ENCODE measurements at places on chromosomes 11 and 22.
A peak's percentile ranks its signal among the peaks of the same experiment; 100 is the strongest.

GRCh38 chr11:96483374-96483955 lies 93.7 kb downstream of the JRKL start:
- DNase-seq, result no peak

GRCh38 chr22:32354360-32355351 lies 3.0 kb upstream of the RFPL3 start:
- peak; percentile 10 for DNase-seq

DNA sequence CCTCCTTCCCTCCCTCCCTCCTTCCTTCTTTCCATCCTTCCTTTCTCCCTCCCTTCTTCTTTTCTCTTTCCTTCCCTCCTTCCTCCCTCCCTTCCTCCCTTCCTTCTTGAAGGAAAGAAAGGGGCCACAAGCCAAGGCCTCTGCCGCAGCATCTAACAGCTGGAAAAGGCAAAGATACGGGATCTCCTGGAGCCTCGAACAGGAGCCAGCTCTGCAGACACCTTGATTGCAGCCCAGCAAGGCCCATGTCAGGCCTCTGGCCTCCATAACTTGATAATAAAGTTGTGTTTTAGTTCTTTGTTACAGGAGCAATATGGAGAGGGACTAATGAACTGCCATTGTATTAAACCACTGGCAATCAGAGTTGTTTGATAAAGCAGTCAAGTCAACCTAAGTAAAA lies 348.9 kb upstream of the B3GAT1 start:
- no peak for DNase-seq

- DNase-seq, result no peak
These were observed 13.0 kb upstream of the CDC42EP2 start for GRCh38 chr11:65301491-65302329.

GRCh38 chr11:132840660-132841059 lies 691.6 kb downstream of the OPCML start:
- DNase-seq, result no peak

DNA sequence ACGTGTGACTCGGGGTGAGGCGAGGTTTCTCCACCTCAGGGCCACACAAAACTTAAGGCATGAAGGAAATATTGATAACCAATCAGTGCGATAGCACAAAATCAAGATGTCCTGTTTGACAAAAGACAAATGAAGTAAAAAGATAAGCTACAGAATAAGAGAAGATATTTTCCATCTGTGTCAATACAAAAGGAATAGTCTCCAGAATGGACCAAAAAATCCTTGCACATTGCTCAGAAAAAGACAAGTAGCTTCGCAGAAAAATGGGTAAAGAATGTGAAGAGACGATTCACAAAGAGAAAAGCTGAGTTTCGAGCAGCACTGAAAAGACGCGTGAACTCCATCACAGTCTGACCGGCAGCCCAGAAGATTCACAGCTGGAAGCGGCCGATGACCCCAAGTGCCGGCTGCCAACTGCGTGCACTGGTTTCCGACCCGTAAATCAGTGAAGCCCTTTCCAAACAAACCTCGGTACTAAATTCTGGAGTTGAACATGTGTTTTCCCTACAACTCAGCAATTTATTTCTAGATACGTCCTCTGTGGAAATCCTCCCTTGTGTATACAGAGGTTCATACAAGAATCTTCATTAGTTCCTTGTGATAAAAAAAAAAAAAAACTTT lies 308.4 kb downstream of the BRD1 start:
- DNase-seq, result no peak

DNA sequence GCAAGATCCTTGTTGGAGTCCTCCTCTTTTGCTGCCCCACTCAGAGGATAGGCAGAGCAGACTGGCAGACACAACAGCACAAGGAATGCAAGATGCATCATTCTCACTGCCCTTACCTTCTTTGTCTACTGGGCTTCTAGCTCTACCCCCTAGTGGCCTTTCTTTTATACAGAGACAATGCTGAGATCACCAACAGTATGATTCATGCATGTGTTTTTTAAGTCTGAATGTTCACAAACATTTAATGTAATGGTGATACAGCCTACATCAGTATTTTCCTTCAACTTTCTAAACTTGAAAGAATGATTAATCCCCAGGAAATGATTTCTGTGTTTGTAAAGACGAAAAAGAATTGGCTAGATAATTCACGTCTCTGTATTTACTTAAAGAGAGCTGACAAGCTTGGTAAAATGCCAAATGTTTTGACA lies at the start of gene MMP10:
Gene MMP10, minus strand, starts transcription at position 138 of the 428 bp plus-strand sequence. Its CDS starts 37 bp downstream, at position 101.
- DNase-seq, result no peak

DNA sequence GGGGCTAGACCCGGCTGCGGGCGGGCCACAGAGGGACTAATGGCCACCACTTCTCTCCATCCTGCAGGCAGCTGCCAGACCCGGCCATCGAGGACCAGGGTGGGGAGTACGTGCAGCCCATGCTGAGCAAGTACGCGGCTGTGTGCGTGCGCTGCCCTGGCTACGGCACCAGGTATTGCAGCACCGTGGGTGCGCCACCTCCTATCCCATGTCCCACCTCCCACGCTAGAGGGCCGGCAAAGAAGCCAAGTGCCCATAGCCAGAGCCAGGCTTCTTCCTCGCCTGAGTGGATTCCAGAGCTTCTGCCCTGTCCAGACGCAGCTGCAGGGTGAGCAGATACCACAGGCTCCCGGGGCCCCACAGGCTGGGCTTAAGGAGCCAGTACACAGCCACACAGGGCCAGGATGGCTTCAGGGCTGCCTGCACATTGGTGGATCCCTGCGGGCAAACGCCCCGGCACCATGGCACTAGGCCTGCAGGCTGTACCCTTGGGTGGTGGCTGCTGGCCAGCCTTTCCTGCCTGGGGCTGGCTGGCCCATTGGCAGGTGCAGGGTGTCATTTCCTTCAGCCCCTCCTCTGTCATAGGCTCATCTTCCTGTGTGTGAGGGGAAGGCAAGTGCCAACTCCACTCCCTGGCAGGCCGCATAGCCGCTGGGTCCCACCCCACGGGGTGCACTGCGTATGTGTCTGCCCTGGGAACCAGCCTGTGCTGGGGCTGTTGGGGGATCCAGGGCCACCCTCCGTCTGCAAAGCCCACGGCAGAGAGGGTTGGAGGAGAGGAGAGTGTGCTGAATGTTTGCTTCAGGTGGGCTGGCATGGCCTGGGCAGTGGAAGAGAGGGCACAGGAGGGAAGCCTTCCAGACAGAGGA lies 16.5 kb upstream of the DGCR8 start:
- DNase-seq, result no peak

GRCh38 chr11:92340839-92341238 lies 116.2 kb downstream of the FAT3 start:
- no peak for DNase-seq

DNA sequence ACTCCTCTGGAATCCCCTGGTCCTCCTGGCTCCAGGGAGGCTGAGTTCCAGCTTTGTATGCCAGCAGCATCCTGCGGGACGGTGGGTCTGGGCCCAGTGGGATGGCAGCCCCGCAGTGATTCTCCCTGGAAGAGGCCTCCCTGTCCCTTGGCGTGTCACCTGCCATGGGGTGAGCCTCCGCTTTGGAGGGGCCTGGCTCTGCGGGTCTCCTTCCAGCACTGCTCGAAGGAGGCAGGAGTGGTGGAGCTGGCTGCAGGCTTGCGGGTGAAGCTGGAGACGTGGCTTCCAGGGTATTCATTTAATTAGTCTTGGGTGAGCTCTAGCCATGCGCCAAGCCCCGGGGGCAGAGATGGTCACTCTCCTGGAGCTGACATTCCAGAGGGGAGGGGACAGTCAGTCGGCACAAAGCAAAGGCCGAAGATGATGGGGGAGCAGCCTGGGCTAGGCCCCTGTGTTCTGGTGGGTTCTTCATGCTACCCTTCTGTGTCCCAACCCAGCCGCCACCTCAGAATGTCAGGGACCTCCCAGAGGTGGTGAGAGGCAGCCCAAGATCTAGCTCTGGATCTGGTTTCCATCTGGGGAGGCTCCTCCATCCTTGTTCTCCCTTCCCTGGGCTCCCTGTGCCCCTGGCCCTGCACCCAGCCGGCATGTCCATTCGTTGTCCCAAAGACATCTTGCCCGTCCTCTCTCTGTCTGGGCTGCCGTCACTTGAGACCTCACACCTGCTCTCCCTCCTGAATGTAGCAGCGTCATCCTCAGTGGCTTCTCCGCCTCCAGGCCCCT lies 1332.5 kb downstream of the BRD1 start:
- no peak for DNase-seq

GRCh38 chr11:84686716-84687115 lies 940.4 kb downstream of the DLG2 start:
- DNase-seq, result no peak

GRCh38 chr11:60923800-60924109 lies 505 bp upstream of the TMEM132A start:
- DNase-seq, result no peak

GRCh38 chr11:39804271-39804670 lies 1655.2 kb downstream of the LRRC4C start:
- no peak for DNase-seq

DNA sequence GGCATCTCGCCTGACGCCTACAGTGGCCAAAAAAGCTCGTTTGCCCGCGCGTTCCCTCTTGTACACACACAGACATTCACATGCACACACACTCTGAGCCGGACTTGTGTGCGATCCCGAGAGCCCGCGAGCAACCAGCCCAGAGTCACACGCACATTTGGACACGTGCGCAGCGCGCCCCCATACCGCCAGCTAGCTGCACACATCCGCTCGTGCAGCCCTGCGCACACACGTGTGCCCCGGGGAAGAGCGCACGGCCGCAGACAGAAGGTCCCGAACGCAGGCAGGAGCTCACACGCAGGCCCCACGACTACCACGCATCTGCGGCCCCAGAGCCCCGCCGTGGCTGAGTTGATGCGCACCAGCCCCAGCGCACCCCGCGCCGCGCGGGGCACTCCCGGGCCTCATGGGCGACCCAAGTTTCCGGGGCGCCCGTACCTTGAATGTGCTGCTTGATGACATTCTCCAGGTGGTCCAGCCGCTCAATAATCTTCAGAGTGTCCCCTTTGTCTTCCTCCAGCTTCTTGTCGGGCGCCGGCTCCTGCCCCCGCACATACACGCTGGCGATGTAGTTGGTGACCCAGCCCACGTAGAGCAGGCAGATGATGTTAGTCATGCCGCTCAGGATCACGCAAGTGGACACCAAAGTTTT lies 758 bp downstream of the GALNT18 start:
- DNase-seq, result no peak

GRCh38 chr11:72237112-72237931 lies 6.7 kb downstream of the PHOX2A start:
- no peak for DNase-seq

Data from non-pigmented ciliary epithelial cell (primary cell).